ENCODE measurements at places on chromosomes 3 and 15.

DNA sequence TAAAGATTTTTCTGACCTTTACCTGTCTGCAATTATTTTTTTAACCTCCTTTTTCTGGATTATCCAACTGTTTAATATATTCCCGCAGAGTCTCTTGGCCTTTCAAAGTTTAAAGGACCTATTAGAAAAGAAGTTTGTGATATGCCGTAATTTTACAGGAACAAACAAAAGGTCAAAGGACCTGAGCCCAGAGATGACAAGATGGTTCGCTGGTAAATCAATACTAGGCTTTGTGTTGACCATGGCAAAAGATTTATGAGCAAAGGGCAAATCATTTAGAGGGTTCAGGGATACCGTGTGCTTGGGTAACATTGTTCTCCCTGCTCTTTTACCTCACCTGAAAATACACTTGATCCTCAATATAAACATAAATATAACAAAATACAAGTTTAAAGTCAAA lies 923.5 kb downstream of the ROBO1 start:
- no peak for DNase-seq

DNA sequence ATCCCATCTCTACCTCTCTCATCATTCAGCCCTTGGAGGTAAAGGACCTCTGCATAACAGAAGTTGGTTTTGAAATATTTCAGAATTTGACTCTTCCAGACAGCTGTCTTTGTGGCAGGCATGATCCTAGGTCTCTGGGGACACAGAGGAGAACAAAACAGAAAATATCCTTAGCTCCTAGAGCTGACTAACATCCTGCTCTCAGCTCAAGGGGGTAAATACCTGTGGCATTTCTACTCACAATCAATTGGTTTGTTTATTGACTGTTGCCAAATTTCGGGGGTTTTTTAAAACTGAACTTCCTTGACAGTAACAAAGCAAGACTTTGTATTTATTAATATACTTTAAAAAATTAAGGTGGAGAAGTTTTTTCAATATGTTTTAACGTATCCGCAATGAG lies 78.8 kb downstream of the EOMES start:
- no peak for DNase-seq

GRCh38 chr15:27358751-27359434 lies 387.9 kb downstream of the GABRG3 start:
- peak; percentile 4 for DNase-seq

GRCh38 chr15:68819495-68820294 lies 1.0 kb downstream of the ANP32A start:
- peak; percentile 87 for DNase-seq
